ENCODE measurements at places on chromosomes 5 and 9. TPM values are rescaled to one million over a fixed set of nuclear protein-coding genes. Genes with fewer than 3 reads are reported as not detected.

EGFL7 gene
- 13.0 TPM for total RNA-seq

PCDHB15 gene
- total RNA-seq: 0.44 TPM

PCDH12 gene
- 0.40 TPM for total RNA-seq

GPX8 gene
- total RNA-seq: 6.3 TPM

RECK gene
- 1.2 TPM for total RNA-seq

- no peak for ATAC-seq
Measured at GRCh38 chr9:130266236-130267098, 907 bp downstream of the HMCN2 start.

LEAP2 gene
- 0.68 TPM for total RNA-seq

DNA sequence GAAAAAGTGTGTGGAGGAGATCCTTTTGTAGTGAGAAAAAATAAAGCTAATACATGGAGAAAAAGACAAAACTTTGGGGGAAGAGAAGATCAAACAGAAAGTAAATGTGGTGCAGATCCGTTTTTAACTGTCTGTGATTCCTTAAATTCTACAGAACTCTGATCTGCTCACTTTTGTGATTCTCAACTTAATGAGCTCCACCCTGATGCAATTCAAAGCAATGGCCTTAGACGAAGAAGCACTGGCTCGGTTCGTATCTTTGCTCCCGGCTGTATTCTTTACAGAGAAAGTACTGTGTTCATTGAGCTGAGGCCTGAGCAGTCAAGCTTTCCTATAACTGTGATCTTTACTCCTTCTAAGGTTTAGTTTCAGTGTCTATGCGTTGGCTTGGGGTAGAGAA, 453.4 kb downstream of the DMAC1 start:
- ATAC-seq: no peak

RMRP gene
- total RNA-seq: 5,550 TPM

DNA sequence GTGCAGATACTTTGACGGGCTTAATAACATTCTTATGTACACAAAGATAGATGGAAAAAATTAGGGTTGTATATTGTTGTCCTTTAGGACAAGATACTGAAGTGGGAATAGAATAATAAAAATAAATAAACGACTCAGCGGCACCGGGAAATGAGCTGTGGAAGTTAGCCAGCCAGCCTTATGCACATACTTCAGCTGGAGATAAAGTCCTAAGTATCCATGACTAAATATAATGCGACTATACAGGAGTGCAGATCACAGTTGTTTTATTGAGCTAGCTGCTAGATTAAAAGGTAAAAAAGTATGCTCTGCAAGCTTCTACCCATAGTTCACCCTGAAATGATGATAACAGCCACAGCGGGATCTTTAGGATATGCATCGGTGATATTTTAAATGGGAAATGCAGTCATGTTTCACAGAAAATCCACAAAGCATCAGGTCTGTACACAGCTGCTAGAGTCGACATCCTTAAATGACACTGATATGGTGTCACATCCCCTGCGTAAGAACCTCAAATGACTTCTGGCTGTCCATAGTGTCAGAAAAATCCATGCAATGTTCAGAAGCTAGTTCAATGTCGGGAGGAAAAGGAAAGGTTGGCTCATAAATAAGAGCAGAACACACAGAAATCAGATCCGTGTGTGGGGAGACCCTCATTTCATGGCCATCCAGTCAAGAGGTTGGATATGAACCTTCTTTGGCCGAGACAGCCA, 392.8 kb upstream of the DAP start:
- no peak for ATAC-seq

WDR38 gene
- total RNA-seq: not detected

LCN9 gene
- total RNA-seq: not detected

OR1Q1 gene
- not detected for total RNA-seq

DNA sequence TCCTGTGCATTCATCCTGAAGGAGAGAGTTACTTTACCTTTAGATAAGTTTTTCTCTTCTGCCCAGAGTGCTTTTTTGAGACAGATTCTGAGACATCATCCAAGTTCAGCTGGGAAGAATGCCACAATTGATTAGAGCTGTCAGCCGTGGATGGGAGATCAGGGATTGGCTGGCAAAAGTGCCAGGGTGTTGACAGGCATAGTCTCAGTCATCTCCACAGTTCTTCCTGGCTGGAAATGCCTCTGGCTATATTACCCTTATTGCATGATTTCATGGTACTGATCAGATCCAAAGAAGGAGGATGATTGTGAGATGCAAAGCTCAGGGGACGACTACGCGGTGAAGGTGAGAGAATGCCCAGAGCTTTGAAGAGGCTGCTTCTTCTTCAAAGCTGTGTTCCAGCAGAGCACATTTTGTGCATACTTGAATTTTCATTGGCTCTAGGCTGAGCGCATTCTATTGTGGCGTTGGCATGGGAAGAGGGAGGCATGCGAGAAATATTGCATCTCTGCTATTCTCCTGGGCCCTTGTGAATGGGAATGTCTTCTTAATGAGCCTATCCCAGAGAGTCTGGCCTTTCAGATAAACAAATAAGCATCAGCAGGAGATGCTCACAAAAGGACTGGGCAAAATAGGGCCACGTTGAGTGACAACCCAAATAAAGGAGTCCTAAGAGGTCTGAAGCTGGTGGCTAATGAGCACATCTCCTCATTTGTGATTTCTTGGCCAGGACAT, 82.1 kb downstream of the GRIA1 start:
- ATAC-seq: no peak

ABO gene
- 7.3 TPM for total RNA-seq

COL15A1 gene
- total RNA-seq: 7.5 TPM

- ATAC-seq: no peak
Measured at GRCh38 chr5:109168151-109168550, 241.6 kb downstream of the PJA2 start.

DNA sequence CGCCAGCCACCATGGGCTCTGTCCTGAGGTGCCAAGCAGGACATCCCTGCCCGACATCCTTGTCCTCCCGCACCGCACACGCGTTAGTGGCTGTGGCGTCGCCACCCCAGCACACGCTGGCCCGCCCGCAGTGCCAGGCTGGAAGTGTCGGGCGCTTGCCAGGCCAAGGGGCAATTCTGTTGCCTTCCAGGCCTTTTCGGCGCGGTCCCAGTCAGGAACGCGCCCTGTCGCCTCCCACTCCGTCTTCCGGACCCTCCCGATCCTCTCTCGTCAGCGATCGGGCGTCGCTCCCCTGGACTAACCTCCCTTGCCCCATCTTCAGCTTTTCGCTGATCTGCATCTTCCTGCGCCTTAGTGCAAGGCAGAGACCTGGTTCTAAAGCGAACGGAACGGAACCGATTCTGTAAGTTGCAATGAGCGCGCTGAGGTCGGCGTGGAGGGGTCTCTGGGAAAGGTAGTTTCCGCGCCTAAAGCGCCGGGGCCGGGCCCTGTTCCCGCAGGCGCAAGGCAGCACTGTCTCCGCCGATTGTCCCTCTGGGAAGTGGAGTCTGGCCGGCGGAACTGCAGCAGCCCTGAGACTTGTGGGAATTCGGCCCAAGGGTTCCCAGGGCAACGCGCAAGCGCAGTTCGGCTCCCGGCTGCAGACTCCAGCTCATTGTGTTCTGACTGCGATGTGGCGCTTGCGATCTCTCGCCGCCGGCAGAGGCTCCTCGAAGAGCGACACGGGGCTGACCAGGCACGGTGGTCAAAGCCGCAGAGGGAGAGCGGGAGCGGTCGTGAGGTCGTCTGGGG, at the start of gene ZNF454:
ZNF454 (plus strand) TSS at position 630 of the 792 bp plus-strand sequence. CDS start 1,594 bp downstream, outside the sequence.
- peak; percentile 85 for ATAC-seq

DNA sequence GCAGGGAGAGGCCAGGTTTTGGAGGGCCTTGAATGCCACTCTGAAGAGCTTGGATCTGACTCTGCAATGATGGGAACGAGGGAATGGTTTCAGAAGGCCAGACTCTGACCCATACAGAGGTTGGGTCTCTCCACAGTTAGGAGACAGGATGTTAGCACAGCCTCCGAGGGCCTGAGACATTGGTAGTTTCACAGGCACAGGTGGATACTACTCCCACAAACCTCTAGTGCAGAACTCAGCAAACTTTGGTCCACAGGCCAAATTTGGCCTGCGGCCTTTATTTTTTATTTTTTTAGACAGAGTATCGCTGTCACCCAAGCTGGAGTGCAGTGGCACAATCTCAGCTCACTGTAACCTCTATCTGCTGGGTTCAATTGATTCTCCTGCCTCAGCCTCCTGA, 2.9 kb downstream of the GNPDA1 start:
- no peak for ATAC-seq

TBC1D13 gene
- 15.5 TPM for total RNA-seq

MYMK gene
- total RNA-seq: not detected

ZDHHC11 gene
- 11.2 TPM for total RNA-seq

GRCh38 chr9:131776036-131776435, 36.2 kb upstream of the RAPGEF1 start:
- no peak for ATAC-seq

DNA sequence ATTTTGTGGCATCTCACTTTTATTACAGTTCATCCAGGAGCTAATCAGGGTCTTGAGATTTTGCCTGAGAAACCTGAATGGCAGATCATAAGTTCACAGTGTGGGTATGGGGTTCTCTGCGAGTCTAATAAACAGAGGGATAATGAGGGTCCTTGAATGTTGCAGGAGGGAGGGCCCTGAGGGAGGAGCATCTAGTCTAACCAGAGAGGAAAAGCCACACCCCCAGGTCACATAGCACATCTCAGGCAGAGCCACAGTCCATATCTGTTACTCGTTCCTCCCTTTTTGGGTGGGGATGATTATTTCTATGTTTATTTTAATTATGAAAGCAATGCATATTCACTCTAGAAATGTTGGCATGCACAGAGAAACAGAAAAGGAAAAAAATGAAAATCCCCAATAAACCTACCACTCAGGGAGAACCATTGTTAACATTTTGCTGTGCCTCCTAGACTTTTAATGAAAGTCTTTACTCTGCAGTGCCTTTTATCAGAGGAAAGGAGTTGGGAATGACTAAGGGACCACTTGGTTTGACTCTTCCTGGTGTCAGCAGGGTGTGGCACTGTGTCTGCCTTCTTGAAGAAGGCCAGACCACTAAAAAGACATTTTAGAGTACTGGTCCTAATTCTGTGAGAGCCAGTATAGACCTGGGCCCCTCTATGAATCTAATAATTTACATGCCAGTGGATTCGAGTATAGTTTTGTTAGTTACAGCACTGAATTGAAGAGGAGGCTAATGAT, 2.8 kb downstream of the GALNT12 start:
- no peak for ATAC-seq

DNA sequence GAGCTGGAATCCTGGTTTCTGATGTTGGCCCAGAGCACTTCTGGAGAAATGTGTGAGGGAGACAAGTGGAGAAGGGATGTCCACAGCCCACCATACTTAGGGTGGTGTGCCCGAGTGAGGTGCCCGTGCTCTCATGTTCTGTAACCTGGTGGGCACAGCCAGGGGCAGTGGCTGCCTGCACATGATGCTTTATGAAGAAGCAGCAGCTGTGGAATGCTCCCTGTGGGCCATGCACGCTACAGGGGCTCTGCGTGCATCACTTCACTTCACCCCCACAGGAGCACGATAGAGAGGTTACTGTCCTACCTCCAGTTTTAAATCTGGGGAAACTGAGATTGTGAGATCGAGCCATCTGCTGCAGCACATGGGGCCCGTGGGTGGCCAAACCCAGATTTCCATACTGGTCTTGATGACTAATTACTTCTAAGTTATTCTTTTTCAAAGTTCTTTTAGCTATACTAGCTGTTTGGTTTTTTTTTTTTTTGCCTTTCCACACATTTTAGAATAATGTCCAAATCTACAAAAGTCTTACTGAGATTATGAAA, 441.6 kb downstream of the GADD45G start:
- ATAC-seq: no peak

NKD2 gene
- 1.1 TPM for total RNA-seq

TLE1 gene
- total RNA-seq: 12.0 TPM

DNA sequence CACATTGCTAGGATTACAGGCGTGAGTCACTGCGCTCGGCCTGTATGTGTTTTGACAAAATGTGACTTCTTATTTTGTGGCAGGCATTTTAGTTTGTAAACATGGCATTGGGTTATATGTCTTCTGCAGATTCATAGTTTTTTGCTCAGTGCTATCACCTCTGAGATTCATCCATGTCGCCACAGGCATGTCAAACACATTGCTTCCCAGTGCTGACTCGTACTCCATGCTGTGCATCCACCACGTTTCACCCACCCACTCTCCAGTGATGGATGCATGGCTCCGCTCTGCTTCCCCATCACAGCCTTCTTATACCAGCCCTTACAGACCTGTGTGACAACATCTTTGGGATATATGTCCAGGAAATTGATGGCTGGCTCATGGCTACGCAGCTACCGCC, 158.8 kb downstream of the GAS1 start:
- no peak for ATAC-seq

DNA sequence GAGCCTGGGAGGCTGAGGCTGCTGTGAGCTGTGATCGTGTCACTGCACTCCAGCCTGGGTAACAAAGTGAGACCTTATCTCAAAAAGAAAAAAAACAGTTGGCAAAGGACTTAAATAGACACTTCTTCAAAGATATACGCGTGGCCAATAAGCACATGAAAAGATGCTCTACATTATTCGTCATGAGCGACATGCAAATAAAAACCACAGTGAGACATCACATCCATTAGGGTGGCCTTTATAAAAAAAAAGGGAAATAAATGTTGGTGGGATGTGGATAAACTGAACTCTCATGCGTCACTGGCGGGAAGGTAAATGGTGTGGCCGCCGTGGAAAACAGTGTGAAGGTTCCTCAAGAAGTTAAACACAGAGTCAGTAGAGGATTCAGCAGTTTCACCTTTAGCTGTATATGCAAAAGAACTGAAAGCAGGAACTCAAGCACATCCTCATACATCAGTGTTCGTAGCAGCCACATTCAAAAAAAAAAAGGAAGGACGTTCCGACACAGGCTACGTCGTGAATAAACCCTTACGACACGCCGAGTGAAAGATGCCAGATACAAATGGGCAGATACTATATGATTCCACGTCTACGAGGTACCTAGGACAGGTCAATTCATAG, 24.5 kb upstream of the NRARP start:
- ATAC-seq: peak; percentile 36

GZMA gene
- 0.36 TPM for total RNA-seq

DNA sequence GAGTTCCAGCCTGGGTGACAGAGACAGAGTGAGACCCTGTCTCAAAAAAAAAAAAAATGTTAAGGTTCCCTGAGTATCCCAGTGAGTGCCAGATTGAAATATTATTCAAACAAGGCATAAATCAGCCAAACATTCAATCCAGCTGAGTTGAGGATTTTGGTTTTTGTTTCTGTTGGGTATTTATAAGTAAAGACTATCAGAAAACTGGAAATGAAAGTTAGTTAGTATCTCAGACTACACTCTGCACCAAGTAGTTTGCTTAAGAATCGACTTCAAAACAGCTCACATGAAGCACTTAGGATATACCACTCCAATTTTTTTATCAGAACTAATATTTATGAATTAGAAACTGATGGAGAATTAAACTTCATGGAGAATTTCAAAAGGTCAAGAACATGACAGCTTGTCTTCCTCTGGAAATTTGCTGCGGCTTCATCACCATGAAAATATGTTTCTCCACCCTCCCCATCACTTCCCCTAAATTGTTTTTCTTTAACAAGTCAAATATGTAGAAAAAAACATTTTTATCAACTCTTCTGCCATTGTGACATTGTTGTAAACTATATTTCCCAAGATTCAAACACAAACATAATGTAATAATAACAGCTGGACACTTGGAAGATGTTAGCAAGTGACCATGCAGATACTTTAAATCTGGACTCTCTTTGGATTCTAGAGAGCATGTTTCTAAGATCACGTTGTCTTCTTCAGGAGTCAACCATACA, 110.0 kb upstream of the PTGER4 start:
- ATAC-seq: no peak

- peak; percentile 72 for ATAC-seq
Measured at GRCh38 chr9:104863180-104863883, 64.6 kb downstream of the ABCA1 start.

PROB1 gene
- total RNA-seq: 1.9 TPM

PRDM9 gene
- not detected for total RNA-seq

RASEF gene
- total RNA-seq: 8.1 TPM

- ATAC-seq: no peak
Measured at GRCh38 chr5:132050661-132051552, 9.5 kb upstream of the IL3 start.

Measured in esophagus mucosa (tissue), 1 donor.